ENCODE measurements at places on chromosomes 13 and 19.

DNA sequence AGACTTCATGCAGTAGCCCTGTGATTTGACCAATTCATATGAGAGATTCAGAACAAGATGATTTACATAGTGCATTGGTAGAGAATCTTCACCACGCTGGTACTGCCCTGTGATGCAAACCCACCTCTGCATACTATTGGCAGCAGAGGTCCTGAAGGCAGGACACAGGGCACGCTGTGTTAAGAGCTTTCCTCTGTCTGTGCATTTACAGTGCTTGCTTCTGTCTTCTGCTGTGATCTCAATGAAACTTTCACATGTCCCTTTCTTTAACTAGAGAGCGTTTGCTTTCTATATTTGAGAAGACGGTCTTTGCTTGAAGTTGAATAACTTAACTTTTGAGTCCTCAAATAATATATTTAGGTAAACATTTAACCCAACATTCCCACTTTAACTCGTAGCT lies 219.0 kb upstream of the SPRY2 start:
- DNase-seq = no peak

- DNase-seq = no peak
These were observed 23.5 kb downstream of the DZIP1 start for GRCh38 chr13:95620825-95621498.

DNA sequence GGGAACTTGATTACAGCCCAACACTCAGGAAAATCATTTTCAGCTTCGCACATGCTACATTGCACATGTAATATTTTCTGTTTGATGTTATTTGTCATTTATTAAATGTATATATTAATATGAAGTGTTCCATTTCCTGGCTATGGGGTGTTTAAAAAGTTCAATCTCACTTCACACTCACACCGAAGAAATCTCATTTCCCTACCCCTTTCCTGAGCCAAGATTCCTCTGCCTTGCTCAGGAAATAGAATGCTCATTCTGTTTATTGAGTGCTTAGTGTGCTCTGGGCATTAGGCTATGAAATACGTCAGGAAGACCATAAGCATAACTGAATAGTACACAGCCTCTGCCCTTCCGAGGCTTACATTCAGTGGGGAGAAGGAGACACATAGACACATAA lies 331.9 kb upstream of the TSHZ3 start:
- DNase-seq = no peak

DNA sequence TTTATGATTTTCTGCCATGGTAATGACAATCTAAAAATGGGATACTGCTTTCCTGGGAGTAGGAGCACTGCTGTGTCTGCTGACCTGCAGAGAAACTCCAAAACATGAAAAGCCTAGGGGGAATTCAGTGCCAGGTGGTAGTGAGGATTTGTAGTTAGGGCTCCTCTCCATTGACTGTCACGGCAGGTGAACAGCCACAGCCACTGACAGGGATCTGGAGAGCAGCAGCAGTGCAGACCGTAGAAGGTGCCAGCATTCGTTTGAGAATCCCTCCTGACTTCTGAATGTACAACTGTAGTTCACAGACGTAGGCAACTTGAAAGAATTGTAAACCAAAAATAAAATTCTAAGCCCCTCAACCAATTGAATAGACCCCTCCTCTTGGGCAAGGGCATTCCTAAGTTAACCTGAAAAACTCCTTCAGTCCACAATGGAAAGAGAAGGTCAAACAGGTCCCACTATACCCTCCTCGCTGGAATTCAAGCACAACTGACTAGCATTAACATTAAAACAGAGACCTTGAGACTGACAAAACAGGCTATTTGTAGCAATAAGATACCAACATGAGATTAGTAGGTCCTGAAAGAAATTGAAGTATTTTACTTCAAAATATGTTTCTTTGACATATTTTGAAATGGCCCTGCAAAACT lies 1328.8 kb downstream of the OLFM4 start:
- DNase-seq = no peak

- DNase-seq = no peak
These were observed 275.6 kb downstream of the DACH1 start for GRCh38 chr13:71591374-71591773.

DNA sequence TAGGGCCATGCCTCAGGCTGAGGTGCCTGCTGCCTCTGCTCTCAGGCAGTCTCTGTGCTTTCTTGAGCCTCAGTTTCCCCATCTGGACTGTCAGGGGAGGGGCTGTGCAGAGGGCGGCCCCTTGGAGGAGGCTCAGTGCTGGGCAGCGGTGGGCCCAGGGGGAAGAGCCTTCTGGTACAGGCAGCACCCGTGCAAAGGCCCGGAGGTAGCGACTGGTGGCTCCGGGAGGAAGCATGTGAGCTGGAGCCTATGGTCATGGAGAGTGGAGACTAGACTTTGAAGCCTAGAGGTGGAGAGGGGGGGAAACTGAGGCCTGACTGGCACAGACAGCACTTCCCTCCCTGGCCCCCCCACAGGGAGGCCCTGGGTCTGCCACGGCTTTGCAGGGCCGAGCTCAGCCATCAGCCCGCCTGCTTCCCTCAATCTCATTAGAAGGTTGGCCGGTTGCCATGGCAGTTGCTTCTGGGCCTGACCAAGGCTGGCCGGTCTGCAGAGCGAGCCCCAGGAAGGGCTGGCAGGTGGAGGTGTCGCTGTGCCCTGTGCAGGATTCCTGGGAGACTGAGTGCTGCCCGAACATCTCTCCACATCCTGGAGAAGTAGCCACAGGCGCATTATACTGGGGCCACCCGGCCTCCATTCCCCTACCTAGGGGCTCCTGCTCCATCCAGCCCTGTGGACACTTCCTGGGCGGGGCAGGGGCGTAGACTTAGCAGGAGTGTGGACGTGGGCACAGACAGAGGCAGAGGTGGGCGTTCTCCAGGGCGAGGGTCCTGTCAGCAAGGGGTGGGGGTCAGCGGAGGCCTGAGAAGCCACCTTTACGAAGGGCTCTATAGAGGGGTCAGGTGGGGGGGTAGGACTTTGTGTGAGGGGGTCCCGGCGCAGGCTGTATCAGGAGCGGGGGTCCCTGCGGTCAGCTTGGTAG lies 53.2 kb downstream of the CRTC1 start:
- no peak for DNase-seq
